ENCODE measurements at places on chromosomes 13 and 19.

- DNase-seq: no peak
Measured at GRCh38 chr13:113126265-113127150, 3.9 kb downstream of the F10 start.

DNA sequence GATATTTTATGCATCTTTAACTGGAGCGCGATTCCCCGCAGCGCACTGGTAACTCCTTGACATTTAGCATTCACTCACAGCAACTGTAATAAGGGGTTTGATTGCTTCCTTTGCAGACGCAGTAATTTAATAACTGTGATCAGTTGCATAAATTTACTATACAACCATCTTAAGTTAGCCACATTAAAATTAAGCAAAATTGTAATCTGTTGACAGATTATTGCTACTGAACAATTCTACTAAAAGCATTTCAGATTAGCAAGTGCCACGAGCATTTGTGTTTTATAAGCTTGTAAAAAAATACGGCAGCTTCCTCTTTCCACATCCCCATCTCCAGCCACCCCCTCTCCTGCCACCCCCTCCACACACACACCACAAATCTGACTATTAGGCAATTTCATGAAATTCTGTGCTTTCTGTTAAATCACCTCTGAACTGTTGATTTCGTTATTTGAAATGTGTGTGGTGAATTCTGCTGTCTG, 44.4 kb downstream of the TSHZ3 start:
- no peak for DNase-seq

DNA sequence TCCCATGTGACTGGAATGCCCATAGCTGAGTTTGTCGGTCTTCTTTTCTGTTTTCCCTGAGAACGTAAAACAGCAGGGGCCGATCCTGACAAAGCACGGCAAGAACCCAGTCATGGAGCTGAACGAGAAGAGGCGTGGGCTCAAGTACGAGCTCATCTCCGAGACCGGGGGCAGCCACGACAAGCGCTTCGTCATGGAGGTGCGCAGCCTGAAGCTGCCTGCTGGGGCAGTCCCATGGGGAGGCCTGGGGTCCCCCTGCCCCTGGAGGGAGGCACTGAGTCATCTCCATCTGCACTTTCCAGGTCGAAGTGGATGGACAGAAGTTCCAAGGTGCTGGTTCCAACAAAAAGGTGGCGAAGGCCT, 18.2 kb upstream of the QTRT1 start:
- no peak for DNase-seq

DNA sequence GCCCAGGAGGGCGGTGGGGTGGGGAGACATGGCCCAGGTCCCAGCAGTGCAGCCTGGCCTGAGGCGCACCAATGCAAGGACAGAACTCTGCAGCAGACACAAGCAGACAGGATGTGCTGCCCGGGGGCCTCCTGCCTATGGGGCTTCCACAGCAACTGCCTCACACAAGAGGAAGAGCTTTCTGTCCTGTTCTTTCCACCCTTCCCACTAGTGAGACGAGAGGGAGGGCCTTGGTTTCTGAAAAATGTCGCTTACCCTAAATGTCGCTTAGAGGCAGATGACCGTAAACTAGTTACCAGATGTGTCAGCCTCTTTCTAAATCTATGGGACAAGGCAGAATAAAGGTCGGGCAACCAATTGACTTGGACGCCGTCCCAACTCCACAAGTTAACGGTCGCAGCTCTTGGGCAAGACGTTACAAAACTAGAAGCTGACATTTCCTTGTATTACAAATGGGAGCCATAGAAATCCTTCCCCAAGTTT, at the start of gene LAIR1:
TSS of gene LAIR1 (minus strand) at position 157 of the 483 bp plus-strand sequence. CDS start at position 30, 127 bp downstream.
- no peak for DNase-seq

DNA sequence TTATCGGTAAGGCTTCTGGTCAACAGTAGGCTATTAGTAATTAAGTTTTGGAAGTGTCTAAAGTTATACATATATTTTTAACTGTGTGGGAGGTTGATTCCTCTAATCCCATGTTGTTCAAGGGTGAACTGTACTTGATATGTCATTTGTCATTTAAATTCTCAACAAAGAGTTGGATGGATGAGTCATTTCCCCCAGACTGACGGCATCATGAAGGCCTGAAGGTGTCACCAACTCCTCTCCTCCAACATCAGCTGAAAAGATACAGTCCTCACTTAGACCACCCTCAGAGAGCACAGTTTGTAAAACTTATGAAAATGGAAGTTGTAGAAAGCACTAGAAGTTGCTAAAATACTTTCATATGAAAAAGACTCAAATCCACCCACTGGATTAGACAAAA, 48.8 kb downstream of the DCLK1 start:
- no peak for DNase-seq

DNA sequence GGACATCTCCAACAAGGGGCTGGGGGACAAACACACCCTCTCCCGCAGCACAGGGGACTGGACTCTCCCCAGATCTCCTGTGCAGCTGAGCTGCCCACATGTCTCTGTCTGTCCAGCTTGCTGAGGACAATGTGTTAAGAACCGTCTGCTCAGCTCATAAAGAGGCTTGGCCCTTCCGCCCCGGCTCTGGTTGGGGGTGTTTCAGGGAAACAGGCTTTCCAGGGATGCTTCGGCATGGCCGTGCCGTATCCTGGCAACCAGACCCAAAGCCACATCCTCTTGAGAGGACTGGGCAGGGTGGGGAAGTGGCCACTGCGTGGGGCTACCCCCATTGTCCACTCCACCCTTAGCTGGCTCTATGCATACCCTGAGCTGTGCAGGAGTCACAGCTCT, 41.1 kb upstream of the CHST8 start:
- DNase-seq: no peak

- DNase-seq: no peak
Measured at GRCh38 chr13:44271031-44271455, 102.6 kb upstream of the SERP2 start.

- DNase-seq: no peak
Measured at GRCh38 chr13:95235974-95236373, 65.3 kb downstream of the ABCC4 start.

- no peak for DNase-seq
Measured at GRCh38 chr13:50168786-50169185, 153.5 kb downstream of the KCNRG start.

DNA sequence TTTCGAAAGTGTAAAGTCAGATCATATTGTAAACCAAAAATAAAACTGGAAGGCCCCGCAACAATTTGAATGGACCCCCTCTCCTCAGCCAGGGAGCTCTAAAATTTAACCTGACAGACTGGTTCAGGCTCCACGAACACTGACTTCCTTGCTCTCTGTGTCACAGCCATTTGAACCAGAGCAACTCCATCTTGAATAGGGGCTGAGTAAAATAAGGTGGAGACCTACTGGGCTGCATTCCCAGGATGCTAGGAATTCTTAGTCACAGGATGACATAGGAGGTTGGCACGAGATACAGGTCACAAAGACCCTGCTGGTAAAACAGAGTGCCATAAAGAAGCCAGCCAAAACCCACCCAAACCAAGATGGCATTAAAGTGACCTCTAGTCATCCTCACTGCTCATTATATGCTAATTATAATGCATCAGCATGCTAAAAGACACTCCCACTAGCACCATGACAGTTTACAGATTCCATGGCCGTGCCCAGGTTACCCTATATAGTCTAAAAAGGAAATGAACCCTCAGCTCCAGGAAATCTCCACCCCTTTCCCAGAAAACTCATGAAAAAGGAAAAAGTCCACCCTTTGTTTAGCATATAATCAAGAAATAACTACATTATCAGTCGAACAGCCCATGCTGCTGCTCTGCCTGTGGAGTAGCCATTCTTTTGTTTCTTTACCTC, 43.1 kb downstream of the RFXAP start:
- no peak for DNase-seq

DNA sequence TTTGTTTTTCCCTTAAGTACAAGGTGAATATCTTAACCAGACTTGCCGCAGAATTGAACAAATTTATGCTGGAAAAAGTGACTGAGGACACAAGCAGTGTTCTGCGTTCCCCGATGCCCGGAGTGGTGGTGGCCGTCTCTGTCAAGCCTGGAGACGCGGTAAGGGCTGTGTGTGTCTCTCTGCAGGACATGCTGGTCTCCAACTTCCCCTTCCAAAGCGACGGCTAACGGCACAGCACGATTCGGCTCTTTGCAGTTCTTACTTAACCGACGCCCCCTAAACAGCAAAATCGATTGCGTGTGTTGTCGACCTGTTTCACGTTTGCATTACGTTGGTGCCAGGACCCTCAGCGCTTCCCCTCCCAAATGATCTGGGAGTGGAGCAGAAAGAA, 73.2 kb downstream of the GGACT start:
- DNase-seq: no peak

DNA sequence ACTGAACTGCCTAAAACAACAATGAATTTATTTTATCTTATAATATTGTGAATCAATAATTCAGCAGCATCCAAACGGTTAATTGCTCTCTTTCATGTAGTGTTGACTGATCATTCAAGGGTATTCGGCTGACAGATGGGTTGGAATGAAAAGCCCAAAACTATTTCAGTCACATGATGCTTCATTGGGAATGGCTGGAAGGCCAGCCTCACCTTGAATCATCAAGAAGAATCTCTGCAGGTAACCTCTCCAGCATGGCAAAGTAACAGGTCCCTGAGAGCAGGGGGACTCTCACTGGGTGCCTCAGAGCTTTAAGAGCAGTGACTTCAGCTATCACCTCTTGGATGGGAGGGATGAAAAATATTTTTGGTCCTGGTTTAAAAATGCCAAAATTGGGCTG, 1395.7 kb downstream of the OLFM4 start:
- no peak for DNase-seq

DNA sequence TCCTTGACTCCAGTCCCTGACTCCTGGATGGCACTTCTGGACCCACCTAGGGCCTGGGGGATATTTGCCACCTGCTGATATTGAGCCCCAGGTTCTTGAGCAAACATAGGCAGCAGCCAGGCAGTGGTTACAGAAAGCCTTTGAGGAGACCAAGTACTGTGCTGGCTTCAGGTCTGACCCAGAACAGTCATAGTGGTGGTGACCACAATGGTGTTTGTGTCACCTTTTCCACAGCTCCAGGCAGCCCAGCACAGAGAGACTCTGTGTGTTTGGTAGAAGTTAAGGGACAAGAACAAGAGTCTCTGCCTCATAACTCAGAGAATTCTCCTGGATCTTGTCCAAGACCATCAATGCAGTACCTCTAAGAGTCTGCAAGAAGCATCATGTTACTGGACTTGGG, 14.6 kb upstream of the CLC start:
- no peak for DNase-seq

DNA sequence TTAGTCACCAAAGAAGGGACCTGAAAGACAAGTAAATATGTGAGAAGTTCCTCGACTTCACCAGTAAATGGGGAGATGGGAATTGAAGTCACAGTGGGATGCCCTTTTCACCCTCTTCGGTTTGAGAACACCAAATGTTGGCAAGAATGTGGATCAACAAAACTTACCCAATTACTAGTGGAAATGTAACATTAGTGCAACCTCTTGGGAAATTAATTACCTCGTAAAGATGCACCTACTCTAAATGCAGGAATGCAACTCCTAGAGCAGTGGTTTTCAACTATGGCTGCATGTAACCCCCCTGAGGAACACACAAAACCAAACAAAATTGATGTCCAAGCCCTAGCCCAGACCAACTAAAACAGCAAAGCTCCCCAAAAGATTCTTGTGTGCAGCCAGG, 78.1 kb downstream of the LNX2 start:
- DNase-seq: no peak

DNA sequence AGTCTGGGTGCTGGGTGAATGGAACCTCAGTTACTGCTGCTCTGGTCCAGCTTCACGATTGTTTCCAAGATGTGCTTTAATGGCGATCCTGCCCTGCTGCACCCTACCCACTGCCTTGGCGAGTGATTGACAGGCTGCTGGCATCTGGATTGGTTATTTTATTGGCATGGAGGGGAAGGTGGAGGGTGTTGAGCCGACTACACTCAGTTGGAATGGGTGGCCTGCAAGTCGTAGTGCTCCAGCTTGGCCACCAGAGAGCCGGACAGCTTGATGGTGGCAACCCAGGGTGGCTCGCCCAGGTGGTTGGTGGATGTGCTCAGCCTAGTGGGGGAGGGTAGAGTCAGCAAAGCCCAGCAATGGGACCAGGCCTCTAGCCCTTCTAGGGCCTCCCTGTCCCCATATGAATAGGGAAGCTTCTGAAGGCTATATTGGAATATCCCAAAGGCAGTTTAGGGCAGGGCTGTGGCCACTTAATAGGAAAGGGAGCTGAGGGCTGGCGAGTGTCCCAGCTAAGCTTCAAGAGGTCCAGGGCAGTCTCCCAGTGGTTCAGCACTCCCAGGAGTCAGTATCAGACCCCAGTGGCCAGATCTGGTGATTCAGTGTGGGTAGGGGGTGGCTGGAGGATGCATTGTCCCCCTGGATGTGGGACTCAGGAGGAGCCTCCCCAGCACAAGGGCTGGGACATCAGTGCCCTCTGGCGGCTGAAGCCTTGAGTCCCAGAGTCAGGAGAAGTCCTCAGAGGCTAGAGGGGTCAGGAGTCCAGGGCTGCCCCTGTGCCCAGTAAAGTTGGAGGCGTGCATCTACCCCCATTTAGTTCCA, 3.4 kb downstream of the GGN start:
- DNase-seq: no peak

GRCh38 chr13:113837560-113838355, 26.1 kb downstream of the GAS6 start:
- DNase-seq: no peak
